ENCODE measurements at places on chromosomes 4 and X.

DNA sequence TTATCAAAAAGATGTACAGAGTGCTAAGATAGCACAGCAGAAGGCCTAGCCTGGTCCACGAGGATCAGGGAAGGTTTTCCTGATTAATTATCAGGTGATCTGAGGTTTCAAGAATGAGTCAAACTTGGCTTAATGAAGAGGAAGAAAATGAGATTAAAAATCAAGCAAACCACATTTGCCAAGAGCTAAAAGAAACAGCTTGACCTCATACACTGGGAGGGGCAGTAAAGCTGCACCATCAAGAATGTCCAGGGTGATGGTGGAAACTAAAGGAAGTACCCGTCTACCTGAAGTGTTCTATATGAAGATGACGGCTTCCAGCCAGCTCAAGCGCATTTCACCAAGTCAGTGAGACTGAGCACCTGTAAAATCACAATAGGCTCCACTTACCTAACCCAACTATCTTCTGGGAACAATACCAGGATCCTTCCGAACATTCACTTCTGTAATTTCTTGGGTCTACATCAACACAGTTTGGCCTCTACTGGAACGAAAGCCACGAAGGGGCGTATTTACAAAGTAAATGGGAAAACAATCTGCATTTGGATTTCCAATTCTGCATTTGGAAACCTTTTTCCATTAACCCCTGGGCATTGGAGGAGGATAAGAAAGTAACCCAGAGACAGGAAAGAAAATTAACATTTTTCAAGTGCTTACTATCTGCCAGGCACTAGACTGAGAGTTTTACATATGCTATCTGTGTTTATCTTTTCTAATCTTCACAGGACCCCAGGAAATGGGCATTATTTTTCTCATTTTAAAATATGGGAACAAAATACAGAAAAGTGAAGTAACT is 114.0 kb upstream of the DCLK2 start:
- no peak for DNase-seq

- no peak for DNase-seq
Observed at GRCh38 chrX:27840881-27841280, 33.1 kb downstream of the MAGEB10 start.

GRCh38 chr4:163191999-163192398 is 25.3 kb upstream of the NAF1 start:
- no peak for DNase-seq

- DNase-seq: no peak
Observed at GRCh38 chr4:127052742-127053141, 580.0 kb upstream of the INTU start.

DNA sequence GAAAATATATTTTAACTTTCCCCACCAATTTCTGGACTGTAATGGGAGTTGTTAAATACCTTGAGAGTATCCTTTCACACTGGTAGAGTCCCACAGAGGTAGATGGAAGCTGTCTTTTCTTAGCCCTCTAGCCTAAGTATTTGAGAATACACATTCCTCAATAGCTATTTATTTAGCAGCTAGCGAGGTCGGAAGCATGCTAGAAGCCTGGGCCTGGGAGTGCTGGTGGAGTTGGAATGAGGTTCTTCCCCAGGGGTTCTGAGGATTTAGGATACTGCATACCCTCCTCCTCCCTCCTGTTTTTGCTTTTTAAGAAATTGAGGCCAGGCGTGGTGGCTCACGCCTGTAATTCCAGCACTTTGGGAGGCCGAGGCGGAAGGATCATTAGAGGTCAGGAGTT is 999 bp upstream of the KLHL15 start:
- DNase-seq: no peak

DNA sequence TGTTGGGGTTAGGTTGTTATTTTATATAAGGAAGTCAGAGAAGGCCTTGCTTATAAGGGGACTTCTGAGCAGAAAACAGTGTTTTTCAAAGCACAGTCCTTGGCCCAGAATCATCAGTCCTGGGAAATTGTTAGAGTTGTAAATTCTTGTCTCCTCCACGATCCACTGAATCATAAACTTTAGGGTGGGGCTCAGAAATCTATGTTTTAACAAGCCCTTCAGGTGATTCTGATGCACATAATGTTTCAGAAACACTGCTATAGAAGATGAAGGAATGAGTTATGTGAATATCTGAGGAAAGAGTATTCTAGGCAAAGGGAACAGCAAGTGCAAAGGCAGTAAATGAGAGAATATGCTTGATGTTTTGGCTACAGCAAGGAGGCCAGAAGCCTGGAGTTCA is 121.8 kb downstream of the COL4A6 start:
- no peak for DNase-seq

DNA sequence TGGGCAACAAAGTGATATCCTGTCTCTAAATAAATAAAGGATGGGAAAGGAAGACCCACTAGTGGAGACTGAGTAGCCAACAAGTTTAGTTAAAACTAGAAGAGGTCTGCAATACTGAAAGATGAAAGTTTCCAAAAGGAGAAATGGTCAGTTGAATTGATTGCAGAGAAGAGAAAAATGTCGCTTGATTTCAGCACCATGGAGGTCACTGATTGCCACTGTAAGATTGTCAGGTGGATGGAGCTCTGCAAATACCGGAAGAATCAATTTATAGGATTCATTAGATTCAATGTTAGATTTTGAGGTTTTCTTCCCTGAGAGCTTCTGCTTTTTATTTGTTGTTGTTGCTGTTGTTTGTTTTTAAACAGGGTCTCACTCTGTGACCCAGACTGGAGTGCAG is 5.4 kb upstream of the FNIP2 start:
- no peak for DNase-seq

DNA sequence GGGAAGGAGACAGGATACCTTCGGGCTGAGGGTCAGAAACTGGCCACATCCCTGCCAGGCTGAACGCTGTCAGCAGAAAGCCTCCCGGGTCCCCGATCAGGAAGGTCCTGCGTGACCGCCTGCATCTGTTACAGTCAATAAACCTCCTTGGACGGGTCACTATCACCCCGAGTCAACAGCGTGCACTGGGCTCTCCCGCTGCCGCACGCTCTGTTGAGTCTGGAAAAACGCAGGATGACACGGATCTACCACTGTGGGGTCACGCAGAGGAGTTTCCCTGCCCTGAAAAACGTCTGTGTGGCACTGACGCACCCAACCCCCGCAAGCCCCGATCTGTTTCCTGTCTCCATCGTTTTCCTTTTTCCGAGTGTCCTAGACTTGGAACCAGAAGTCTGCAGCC is 12.1 kb downstream of the PPP2R3B start:
- DNase-seq: no peak

All from mesothelial cell of epicardium (in vitro differentiated cells).